SK-N-MC (cell line): ENCODE measurements at places on chromosomes 11 and 22.

- DNase-seq, result no peak
Observed at GRCh38 chr11:64746486-64746885, 2.5 kb upstream of the RASGRP2 start.

DNA sequence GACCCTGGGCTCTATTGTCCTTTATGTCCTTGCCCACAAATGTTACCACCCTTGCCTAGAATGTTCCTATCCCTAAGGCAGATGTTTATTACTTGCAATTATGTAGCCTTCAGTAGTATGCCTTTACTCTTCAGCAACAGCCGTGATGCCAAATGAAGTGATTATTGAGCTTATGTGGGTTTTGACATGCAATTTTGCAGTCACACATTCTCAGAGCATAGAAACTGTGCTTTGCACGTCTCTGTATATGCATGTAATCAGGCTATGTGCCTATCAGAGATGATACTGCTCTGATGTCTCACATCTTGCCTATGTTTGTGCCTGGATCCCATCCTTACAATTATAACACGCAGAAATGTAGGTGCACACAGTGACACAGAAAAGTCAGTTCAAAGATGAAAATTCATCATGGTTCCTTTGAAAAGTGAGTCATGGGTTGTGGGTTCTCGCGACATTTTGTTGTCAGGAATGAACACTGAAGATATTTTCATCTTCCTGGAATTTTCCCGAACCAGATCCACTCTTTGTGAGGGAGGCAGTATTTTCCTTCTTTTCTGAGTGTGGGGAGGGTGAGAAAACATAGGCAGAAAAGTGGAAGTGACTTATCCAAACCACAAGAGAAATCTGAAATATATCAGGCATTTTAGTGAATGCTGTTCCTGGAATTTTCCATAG is 81.1 kb downstream of the BMAL1 start:
- DNase-seq, result no peak

DNA sequence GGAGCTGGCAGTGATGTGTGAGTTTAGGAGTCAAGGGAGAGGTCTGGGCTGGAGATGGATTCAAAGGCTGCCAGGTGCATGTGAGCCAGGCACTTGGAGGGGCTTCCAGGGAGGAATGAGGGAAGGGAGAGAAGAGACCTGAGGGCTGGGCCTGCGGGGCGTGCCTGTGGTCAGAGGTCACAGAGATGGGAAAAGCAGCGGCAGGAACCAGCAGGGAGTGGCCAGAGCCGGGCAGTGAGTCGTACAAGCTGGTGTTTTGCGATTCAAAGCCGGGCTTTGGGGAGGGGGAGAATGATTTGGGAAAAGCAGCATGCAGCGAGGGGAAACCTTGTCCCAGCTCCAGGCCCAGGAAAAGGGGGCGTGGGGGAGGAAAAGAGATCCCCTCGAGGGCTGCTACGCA is 96.9 kb upstream of the RTL6 start:
- no peak for DNase-seq

DNA sequence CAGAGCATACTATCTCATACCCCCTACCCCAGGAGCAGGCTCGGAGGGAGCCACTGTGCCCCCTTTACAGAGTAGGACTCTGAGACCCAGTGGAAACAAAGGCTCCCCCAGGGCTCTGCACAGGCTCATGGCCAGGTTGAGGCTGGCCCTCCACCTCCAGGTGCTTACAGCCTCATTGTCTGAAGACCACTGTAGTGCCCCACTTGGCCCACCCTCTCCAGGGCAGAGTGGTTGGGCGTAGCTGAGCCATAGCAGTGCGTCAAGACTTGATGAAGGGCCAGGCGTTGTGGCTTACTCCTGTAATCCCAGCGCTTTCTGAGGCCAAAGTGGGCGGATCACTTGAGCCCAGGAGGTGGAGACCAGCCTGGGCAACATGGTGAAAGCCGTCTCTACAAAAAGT is 1.7 kb downstream of the ANKRD13D start:
- no peak for DNase-seq

- no peak for DNase-seq
Observed at GRCh38 chr11:13026722-13027121, 17.6 kb downstream of the RASSF10 start.

DNA sequence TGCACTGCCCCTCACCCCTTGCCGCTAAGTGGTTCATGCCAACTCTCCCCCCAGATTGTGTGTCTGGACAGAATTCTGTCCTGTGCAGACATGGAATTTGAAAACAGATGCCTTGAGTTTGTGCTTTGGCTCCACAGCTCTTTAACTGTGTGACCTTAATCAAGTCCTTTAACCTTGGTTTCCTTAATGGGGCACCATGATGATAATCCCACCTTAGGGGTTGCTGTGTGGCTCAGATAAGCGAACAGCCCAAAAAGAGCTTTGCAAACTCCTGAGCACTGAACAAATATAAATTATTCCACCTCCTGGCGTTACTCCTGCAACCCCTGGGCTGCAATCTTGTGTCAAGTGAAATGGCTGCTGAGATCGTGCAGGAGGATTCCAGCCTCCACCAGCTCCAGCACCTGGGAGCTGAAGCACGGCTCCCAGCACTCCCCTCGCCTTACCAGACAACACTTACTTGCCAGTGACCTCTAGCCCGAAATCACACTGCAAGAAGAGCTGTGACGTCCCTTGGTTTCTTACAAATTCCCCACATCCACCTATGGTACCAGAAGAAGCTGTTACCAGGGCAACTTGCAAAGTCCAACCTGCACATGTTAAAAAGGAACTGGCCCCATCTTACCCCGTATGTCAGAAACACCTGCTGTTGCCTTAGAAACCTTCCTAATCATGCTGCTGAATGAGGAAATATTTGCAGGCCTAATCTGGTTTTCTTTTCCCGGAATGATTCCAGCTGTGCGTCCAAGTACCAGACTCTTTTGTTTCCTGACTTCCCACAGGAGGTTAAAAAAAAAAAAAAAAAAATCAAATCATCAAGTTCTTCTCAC is 13.2 kb downstream of the VPS37C start:
- no peak for DNase-seq

- no peak for DNase-seq
Observed at GRCh38 chr22:44701824-44702478, at the start of gene PRR5. PRR5 (plus strand) TSS chr22:44702204; CDS start chr22:44702475, 271 bp downstream.

GRCh38 chr22:29155966-29156365 is 49.7 kb upstream of the EMID1 start:
- DNase-seq, result no peak

DNA sequence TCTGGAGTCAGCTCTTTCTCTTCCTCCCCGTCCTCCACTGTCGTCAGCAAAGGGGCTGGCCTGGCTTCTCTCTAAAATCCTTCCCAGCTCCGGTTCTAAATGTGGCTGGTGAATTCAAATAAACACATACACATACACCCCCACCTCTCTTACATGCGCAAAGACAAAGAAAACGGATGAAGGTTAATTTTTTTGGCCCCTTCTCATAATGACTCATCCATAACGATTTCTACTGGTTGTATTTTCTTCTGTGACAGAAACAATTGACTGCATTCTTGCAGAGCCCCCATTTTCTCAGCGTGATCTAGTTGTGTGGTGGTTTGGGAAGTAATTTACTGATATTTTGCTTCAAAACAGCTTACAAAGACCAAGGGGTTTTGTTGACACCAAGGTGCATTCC is 130.0 kb upstream of the NTM start:
- no peak for DNase-seq

DNA sequence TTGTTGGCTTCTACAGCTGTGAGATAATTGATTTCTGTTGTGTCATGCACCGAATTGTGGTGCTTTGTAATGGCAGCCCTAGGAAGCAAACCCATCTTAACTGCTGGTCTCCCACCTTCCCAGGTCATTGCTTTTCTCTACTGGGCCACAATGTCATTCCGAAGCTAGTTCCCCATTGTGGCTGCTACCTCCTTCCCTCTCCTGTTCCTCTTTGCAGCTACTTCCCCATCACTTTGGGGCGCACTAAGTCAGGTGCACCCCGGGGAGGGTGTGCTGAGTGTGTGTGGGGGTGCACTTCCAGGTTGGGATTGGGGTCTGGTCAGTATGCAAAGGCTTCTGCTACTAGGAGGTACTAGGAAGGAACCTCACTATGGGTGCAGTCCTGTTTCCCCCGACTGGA is 109.3 kb downstream of the ST3GAL4 start:
- no peak for DNase-seq

- DNase-seq, result no peak
Observed at GRCh38 chr11:33687733-33688479, 12.7 kb downstream of the C11orf91 start.

- DNase-seq, result no peak
Observed at GRCh38 chr11:68116126-68116525, 5.1 kb downstream of the CHKA start.

DNA sequence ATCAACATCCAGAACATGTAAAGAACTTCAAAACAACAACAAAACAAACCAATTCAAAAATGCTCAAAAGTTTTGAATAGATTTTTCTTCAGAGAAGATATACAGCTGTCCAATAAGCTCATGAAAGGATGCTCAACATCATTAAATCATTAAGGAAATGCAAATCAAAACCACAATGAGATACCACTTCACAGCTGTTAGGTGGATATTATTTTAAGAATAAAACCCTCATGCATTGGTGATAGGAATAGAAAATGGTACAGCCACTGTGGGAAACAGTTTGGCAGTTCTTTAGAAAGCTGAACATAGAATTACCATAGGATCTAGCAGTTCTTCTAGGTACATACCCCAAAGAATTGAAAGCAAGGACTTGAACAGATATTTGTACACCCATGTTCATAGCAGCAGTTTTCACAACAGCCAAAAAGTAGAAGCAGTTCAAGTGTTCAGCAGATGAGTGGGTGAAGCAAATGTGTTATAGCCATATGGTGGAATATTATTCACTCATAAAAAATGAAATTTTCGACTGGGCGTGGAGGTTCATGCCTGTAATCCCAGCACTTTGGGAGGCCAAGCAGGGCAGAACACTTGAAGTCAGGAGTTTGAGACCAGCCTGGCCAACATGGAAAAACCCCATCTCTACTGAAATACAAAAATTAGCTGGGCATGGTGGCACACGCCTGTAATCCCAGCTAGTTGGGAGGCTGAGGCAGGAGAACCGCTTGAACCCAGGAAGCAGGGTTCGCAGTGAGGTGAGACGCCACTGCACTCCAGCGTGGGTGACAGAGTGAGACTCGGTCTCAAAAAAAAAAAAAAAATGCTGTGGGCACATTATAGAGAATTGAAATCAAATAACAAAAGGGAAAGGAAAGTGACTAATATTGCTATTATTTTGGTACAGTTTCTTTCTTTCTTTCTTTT is 42.9 kb downstream of the CBL start:
- DNase-seq, result no peak

DNA sequence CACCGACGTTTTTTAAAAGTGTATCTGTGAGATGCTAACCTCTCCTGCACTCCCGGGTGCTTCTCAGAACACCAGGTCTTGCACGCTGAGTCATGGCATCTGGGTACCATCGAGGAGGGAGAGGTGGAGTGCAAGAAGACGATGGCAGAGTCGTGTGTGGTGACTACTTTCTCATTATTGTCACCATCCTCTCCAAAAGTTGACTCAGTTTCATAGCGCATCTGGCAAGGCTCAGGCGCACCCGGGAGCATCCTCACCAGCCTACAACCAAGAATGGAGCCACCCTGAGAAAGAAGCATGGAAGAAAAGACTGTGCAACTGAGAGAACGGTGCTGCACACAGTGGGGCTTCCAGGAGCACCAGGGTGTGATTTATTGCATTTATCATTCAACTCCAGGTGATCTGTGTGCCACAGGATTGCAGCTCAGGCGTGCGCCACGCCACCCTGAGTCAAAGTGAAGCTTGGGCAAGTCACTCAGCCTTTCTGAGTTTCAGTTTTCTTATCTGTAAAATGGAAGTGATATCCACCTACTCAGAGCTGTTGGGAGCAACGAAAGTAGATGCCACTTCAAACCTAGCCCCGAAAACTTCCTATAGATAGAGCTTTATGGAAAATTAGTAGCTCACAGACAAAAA is 65.4 kb downstream of the LINC01488 start:
- DNase-seq, result no peak

DNA sequence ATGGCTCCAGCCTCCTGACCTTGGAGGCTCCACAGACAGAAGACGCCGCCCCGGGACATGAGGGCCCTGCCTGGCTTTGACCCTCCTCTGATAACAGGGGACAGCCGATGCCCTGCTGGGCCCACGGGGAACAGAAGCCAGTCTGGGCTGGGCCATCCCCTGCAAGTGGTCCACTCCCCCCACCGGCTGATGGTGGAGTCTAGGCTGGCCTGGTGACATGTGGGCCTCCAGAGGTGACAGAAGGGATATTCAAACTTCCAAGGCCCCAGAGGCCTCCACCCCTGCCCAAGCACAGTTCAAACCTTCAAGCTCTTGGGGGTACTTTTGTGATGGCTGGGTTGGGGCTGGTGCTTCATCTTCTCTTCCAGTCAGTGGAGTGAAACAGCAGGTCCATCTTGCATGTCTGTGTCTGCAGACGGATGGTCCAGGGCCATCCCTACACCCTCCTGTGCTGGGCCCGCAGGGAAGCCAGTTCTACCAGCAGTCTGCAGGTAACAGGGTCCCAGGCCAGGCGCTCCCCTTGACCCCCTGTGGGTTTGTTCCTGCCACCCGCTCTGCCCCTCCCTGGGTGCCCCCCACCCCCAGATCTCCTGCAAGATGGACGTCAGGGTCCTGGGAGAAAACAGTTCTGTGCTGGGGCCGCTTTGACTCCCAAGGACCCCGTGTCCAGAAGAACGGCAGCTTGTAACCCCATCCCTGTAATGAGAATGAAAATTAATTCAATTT is 929.9 kb downstream of the BRD1 start:
- DNase-seq, result no peak

- no peak for DNase-seq
Observed at GRCh38 chr22:35172442-35172841, 84.9 kb upstream of the HMGXB4 start.

- DNase-seq, result no peak
Observed at GRCh38 chr11:114246321-114247069, 49.7 kb upstream of the NNMT start.

DNA sequence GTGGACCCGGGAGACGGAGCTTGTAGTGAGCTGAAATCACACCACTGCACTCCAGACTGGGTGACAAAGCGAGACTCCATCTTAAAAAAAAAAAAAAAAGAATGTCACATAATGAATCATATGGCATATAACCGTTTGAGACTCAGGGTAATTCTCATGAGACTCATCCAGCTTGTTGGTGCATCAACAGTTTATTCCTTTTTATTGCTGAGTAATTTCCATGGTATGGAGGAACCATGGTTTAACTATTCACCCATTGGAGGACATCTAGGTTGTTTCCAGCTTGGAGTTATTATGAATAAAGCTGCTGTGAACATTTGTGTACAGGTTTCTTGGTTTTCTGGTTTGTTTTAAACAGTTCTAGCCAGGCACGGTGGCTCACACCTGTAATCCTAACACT is 25.3 kb downstream of the PPARA start:
- no peak for DNase-seq

DNA sequence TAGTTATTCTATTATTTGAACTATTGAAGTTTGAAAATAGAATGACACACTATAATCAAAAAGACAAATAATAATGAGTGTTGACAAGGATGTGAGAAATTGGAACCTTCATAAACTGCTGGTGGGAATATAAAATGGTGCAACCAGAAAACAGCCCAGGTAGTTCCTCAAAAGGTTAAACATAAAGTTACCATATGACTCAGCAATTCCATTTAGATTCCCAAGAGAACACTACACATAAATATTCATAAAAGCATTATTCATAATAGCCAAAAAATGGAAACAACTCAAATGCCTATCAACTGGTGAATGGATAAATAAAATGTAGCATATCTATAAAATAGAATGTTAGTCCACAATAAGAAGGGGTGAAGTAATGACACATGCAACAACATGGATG is 21.7 kb downstream of the CCDC73 start:
- DNase-seq, result no peak

- DNase-seq, result no peak
Observed at GRCh38 chr22:48320683-48321451, 1506.8 kb downstream of the BRD1 start.
